ENCODE measurements at places on chromosomes 5 and 9.
A peak's percentile ranks its signal among the peaks of the same experiment; 100 is the strongest.

DNA sequence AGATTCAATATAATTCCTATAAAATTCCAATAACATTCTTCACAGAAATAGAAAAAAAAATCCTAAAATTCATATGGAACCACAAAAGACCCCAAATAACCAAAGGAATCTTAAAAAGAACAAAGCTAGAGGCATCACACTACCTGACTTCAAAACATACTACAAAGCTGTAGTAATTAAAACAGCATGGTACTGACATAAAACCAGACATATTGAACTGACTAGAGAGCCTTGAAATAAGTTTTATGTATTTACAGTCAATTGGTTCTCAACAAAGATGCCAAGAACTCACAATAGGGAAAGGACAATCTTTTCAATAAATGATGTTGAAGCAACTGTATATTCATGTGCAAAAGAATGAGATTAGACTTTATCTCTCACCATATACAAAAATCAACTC, 36.9 kb downstream of the BTNL9 start:
- DNase-seq, result no peak

- DNase-seq, result no peak
Observed at GRCh38 chr9:122336866-122337555, 33.8 kb upstream of the PTGS1 start.

DNA sequence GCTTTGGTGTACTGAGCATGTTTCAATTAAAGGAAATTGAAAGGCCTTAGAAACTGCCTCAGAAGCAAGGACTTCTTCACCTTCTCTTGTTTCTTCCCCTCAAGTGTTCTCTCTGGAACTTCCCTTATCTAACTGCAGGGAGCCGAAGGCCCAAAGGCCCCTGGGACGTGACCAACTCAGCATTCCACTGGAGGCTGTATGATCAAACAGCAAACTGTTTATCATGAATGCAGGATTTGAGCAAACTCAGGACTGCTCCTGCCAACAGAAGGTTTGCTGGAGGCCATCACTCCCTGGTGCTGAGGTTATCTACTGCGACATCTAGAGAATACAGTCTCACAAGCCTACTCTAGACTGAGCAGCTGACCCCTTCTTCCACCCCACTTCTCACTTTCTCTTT, 4.8 kb upstream of the CDH10 start:
- no peak for DNase-seq

DNA sequence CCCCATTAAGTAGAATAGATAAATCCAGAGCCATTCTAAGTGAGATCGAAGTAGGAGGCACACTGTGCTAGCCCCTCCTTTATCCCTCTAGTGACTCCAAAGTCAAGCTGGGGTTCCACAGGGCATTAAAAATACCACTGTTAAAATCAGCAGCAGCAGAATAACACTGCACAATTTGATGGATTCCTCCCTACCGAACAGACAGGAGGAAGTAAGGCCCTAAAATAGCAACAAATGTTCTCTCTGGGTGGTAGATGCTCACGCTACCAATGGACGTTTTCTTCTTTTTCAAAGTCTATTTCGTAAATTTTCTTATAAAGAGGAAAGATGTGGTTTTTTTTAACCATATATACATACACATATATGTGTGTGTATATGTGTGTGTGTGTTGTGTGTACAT, 54.4 kb downstream of the FBXW11 start:
- DNase-seq, result no peak

GRCh38 chr5:141496038-141496437, 7.2 kb downstream of the PCDHGC5 start:
- DNase-seq, result no peak

DNA sequence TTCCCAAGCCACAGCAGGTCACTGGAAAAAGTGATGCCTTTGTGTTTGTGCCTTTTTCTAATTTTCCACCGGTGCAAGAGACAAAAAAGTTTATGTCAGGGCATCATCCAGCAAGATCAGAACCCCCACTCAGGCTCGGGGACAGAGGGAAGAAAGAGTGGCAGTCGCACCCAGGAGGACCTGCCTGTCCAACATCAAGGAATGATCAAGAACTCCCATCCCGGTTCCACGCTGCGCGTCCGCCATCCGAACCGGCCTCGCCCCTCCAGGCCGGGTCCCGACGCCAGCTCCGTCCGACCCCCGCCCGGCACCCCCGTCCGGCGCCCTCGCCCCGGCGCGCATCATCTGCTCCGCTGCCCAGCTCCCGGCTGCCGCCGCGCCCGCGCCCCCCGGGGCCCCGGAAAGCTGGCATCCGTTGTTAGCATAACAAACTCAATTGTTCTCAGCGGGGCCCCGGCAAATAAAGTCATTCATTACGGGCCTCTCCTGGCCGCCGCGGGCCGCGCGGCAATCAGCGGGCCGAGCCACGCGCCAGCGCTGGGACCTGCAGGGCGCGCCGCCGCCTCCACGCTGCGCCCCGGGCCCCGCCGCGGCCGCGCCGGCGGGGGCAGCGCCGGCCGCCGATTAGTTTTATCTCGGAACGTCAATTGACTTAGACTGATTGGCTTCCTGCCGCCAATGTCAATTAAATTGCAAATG, 48.1 kb downstream of the PAX5 start:
- no peak for DNase-seq

DNA sequence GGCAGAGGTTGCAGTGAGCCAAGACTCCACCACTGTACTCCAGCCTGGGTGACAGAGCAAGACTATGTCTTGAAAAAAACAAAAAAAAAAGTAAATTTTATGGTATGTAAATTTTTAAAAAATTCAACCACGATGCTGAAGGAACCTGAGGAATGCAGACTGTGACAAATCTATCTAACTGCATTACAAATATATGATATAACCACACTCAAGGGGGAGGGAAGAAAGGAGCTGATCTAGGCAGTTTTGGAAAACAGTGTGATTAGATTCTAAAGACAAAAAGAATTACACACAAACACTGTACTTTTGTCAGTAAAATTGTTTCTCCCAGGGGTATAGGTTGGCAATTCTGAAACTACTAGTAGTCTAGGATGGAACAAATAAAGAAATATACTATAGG, 17.0 kb downstream of the LARS1 start:
- DNase-seq, result no peak

DNA sequence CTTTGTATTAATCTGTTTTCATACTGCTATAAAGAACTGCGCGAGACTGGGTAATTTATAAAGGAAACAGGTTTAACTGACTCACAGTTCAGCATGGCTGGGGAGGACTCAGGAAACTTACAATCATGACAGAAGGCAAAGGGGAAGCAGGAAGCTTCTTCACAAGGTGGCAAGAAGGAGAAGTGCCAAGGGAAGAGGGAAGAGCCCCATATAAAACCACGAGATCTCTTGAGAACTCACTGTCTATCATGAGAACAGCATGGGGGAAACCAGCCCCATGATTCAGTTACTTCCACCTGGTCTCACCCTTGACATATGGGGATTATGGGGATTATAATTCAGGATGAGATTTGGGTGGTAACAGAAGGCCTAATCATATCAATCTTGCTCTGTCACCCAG, 60.9 kb upstream of the CHD1 start:
- DNase-seq, result no peak

DNA sequence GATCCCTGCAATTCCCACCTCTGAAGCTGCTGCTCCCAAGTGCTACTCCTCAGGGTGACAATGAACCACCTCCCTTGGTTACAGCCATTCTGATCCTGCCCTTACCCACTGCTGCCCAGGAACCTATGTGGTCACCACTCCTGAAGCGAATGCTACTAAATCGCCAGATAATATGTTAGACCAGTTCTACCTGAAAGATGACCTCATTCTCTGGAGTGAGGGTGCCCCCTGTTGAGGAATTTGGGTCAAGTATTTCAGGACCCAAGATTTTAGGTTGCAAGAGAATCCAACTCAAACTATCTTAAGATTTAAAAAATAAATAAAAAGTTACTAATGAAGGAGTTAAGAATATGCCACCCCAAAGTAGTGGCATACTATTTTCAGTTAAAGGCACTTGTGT, 5.8 kb upstream of the SNAPC3 start:
- peak; percentile 59 for DNase-seq

GRCh38 chr9:7097040-7097715, 339.4 kb downstream of the KDM4C start:
- DNase-seq, result no peak

- no peak for DNase-seq
Observed at GRCh38 chr9:134682026-134682425, 40.4 kb downstream of the COL5A1 start.

GRCh38 chr5:181223729-181224389, 778 bp downstream of the TRIM41 start:
- DNase-seq, result peak; percentile 73

DNA sequence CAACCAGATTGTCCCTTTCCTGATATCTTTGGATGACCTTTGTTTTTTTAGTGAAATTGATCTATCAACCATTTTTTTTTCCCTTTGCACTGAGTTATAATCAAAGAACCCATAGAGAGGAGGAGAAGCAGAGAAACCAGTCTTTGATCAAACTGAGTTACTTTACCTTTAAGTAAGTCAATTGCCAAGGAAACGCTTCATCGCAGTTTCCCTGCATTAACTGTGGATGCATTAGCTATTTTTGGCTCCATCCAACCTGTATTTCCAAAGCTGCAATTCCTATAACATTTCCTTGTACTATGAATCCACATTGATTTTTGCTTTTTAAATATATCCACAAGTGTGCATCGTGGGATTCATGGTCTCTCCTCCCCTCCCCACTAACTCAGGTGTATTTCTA, 268.1 kb downstream of the NTRK2 start:
- no peak for DNase-seq

GRCh38 chr9:128271512-128271911, 4.3 kb downstream of the GOLGA2 start:
- DNase-seq, result no peak

- peak; percentile 47 for DNase-seq
Observed at GRCh38 chr5:113043491-113043931, 66.9 kb downstream of the DCP2 start.

DNA sequence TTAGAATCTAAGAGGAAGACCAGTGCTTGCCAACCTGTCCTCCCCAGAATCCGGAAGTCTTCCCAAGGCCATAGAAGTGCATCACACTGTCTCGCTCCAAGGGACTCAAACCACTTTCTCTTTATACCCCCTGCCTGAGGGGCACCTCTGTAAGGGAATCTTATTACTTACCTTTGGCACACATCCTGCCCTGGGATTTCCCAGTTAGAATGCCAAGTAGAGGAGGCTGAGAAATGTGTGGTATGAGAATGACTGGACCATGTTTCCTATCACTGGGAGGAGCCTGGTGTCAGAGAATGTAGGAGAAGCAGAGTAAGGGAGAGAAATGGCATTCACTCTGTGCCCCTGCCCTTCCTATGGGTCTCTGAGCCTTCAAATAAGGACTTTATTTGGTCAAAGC, 85.8 kb downstream of the AOPEP start:
- no peak for DNase-seq

GRCh38 chr5:2754581-2755075, 3.2 kb upstream of the IRX2 start:
- DNase-seq, result no peak

DNA sequence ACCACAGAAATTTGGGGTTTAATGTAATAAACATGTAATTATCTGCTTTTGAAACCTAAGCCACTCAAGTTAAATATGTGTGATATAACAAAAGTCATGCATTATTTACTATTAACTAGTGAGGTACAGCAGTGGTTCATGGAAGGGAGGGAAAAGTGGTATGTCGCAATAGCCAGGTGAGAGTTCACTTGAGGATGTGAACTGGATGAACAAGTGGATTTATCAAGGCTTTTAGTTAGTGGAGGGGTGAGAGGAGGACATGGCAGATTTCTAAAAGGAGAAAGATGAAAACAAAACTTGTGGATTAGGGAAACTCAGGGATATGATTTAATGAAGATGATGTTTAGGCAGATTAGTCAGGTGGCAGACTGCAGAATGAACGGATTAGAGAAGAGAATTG, 141.3 kb upstream of the NFIB start:
- DNase-seq, result no peak

GRCh38 chr9:2013743-2014475, 1.2 kb upstream of the SMARCA2 start:
- no peak for DNase-seq

GRCh38 chr5:58891086-58891970, 308.5 kb downstream of the RAB3C start:
- DNase-seq, result peak; percentile 68

DNA sequence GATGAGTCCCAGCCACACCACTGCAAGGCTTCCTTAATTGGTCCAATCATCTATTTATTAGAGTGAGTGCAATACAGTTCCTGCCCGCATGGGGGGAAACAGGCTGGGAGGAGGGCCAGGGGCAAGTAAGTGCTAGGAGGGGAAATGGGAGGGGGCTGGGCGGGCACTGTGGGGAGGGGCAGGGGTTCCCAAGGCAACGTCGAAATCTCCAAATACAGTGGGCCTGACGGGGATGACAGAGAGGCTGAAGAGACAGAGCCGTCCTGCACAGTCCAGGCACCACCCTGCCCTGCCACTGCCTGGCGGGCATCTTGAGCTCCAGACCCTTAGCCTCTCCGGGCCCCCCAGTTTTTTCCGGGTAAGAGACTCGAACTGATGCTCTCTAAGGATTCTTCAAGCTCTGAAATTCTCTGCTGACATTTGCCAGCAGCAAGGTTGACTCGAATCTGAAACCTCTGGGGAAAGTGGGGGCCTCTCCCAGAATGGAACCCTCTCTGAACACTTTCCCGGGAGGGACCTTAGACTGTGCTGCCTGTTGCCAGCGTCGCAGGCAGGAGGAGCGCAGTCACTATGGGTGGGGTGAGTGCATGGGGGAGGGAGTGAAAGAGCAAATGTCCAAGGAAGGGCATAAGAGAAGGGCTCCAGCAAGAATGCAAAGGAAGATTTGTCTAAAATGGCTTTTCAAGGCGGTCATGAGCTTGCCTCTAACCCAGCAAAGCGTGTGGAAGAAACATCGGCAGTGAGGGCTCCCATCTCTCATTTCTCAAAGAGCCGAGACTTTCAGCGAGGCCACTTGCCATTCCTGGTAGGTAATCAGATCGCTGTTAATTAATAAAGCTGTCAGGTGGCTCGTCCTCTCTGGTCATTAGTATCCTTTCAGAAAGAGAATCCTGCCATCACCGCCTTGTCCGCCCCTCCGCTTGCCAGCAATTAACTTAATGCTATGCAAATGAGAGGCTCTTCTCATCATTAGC, 99.0 kb downstream of the GTF3C4 start:
- peak; percentile 81 for DNase-seq

Measured in activated CD8-positive, alpha-beta T cell treated with anti-CD3 and anti-CD28 coated beads, Interleukin-2, amount 10 ng/mL, durations not matched to agents 7 days and 5 days (primary cell).